ENCODE measurements at places on chromosomes 16 and 17.

DNA sequence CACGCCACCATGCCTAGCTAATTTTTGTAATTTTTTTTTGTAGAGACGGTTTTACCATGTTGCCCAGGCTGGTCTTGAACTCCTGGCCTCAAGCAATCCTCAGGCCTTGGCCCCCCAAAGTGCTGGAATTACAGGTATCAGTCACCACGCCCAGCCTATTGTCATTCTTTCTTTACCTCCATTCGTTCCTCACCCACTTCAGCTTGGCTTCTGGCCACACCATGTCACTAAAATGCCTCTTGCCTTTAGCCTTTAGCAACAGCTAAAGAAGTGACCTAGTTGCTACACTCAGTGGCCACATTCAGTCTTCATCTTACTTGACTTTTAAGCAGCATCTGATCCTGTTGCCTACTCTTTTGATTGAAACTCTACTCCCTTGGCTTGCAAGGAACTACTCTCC, 3.6 kb upstream of the LRRC75A start:
- no peak for DNase-seq

DNA sequence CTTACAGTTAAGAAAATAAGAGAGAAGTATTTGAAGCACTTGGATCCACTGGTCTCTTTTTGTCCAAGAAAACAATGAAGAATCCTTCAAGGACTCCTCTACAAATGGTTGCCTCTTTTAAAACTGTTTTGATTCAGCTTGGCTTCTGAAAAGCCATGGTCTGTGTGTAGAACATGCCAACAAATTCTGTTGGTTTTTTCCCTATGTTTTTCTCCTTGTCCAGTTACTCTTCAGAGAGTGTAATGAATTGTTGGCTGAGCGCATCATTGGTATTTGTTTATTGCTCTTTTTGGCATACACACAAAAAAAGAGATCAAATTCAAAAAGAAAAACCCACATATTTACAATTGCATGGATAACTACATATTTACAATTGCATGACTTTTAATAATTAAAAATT, at the start of gene ABCA10:
Gene ABCA10 (minus strand): TSS at position 249 of the 400 bp plus-strand sequence. CDS start 3,466 bp downstream, outside the sequence.
- no peak for DNase-seq

- no peak for DNase-seq
These were observed 3.6 kb upstream of the POLG2 start for GRCh38 chr17:64500487-64500859.

DNA sequence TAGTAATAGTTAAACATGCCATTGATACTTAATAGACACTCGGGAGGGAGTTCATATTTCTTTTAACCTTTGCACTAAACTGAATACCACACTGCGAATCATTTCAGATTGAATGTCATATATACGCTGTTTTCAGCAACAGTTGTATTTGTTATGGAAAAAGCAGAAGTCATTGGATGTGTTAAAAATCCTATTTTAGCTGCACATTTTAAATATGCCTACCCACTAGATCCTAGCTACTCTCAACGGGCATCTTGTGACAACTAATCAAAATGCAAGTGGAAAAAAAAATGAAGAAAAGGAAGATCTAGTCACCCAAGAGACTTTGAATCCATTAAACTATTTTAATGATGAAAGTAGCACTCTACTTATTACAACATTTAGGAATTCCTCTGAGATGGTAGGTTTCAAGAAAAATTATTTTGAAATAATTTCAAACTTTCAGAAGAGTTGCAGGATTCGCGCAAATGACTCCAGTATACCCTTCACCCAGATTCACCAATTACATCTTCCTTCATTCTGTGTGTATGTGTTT, 51.4 kb upstream of the MNT start:
- no peak for DNase-seq

GRCh38 chr17:33451221-33451620, 158.1 kb upstream of the ASIC2 start:
- DNase-seq = no peak

DNA sequence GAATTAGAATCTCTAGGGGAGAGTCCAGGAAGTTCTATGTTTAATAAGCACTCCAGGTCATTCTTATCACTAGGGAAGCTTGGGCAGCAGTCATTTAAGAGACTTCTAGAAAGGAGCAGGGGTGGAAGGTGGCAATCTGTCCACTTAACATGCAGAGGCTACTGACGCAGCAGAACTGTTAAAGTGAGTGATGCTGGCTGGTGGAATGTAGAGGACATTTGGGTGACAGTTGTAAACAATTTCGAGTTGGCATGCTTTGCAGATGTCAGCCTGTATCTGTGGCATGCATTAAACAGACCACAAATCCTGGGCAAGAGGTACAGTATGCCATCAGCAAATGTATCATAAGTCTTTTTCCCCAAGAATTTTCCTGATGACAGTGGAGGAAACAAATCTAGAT, 40.5 kb upstream of the HS3ST3A1 start:
- DNase-seq = no peak

- DNase-seq = no peak
These were observed 11.5 kb downstream of the NARF start for GRCh38 chr17:82470065-82470464.

DNA sequence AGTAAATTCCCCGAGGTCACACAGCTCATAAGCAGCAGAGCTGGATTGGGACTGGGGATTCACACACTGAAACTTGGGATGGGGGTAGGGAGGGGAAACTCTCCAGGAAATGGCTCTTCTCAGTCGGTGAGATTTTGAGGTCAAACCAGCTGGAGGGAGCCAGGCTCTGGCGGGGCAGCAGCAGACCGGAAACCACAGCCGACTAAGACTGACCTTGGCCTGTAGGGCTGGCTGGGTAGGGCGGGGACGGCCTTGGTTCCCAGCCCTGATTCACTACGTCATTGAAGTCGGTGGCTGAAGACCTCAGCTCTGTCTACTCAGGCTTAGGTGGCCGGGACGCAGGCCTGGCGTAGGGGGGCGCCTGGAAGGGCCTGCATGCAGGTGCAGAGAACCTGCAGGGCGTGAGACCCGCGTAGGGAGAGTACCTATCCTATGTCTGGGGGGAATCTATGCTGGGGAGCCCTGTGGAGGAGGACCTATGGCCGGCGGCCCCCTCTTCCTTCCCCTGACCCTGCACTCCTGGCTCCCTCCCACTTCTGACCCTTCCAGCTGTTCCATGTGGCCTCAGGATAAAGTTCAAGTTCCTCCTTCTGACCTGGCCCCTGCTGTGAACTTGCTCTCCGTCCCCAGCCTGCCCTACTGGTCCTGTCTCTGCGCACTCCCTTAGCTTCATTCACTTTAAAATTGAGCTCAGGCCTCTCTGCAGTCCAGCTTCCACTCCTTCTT, 11.9 kb upstream of the SLC4A1 start:
- DNase-seq = no peak

- no peak for DNase-seq
These were observed 64.6 kb downstream of the MAP2K4 start for GRCh38 chr17:12085076-12085949.

- no peak for DNase-seq
These were observed 63.1 kb downstream of the MYO18A start for GRCh38 chr17:29116804-29117753.

GRCh38 chr17:1126801-1127550, 52.8 kb downstream of the ABR start:
- DNase-seq = no peak

DNA sequence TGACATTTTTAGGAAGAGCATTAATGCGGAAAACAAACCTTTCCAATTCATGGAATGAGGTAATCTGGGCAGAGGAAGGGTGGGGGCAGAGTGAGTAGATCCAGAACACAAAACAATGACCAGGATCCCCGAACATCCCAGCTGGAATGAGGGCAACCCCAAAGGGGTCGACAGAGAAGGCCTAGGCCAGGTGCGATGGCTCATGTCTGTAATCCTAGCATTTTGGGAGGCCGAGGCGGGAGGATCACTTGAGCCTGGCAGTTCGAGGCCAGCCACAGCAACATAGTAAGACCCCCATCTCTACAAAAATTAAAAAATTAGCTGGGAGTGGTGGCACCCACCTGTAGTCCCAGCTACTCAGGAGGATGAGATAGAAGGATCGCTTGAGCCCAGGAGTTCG, 64.7 kb downstream of the ZFHX3 start:
- DNase-seq = no peak

DNA sequence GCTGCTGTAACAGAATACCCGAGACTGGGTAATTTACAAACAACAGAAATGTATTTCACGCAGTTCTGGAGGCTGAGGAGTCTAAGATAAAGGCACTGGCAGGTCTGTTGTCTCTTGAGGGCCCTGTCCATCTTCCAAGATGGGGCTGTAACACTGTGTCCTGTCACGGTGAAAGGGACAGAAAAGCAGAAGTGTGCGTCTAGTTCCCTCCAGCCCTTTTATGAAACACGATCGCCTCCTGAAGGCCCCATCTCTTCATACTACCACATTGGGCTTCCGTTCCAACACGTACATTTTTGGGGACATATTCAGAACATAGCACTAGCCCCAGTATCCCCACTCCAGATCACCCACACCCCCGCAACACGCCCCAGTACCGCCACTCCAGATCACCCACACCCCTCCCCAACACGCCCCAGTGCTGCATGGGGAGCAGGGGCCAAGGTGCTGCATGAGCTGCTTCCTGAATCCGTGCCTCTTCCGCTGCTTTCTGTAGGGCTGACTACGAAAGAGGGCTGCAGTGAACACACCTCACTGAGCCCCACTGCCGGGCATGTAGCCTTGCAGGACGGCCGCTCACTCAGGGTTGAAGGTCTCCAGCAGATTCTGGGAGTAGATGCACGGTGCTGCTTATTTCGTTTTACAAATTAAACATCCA, 91.9 kb downstream of the RPTOR start:
- no peak for DNase-seq

GRCh38 chr16:56355221-56355620, 70.1 kb downstream of the AMFR start:
- DNase-seq = no peak

- no peak for DNase-seq
These were observed 37.5 kb upstream of the PHB1 start for GRCh38 chr17:49452201-49452600.

DNA sequence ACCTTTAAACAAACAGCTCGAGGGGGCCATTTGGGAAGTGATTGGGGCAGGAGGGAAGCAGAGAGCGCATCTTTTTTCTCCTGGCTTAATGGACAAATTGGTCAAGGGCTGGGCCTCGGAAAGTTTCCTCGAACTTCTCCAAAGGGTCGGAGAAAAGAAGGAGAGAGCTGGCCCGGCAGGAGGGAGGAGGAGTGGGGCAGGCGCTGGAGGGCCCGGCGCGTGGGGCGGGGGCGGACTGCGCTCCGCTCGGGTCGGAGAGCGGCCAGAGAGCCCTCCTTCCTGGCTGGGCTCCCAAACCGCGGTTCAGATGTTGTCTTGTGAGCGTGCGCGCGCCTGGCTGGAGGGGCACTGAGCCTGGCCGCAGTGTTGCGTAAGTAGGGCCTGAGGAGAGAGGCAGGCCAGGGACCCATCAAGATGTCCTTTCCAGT, 1.2 kb downstream of the MMP2 start:
- no peak for DNase-seq

DNA sequence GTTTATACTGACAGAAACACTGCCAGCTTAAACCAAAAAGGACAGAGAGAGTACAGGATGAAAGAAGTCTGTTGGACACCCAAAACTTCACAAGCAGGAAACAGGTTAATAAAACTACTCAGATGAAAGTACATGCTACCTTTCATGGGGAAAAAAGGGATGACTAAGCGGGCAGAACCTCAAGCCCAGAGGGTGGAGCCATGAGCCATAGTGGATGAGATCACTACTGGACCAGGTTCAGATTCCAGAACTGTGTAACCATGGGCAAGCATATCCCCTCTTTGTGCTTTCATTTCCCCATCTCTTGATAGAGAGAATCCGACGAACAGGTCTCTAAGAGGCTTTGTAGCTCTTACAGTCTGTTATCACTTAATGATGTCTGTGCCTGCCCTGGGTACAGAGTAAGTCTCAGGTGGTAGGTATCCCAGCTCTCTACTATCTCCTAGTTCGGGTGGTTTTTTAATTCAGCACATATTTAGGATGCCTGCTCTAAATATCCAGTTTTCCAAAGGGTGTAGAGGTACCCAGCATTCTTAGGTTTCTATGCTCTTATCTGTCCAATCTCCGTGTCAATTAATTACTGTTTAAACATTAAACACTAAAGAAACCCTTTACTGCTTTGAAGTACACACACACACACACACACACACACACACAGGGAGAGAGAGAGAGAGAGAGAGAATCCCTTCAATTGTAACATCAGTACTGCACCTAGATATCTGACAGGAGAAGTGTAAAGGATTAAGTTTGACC, 206.7 kb downstream of the ZNF423 start:
- DNase-seq = no peak

DNA sequence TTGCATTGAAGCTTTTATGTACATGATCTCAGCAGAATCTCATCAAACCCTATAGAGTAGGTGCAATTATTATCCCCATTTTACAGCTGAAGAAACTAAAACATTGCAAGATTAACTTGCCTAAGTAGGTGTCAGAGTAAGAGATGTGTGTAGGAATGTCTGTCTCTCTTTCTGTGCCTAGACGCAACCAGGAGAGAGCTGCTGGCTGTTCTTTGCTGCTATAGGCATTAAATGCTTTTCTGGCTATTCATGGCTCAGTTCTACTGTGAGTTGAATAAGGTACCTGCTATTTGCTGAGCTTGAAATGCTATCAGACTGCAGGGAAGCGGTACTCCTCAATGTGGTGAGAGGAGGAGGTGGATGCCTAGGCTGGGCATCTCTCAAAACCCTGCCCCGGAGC, 17.0 kb downstream of the IRX5 start:
- DNase-seq = no peak

DNA sequence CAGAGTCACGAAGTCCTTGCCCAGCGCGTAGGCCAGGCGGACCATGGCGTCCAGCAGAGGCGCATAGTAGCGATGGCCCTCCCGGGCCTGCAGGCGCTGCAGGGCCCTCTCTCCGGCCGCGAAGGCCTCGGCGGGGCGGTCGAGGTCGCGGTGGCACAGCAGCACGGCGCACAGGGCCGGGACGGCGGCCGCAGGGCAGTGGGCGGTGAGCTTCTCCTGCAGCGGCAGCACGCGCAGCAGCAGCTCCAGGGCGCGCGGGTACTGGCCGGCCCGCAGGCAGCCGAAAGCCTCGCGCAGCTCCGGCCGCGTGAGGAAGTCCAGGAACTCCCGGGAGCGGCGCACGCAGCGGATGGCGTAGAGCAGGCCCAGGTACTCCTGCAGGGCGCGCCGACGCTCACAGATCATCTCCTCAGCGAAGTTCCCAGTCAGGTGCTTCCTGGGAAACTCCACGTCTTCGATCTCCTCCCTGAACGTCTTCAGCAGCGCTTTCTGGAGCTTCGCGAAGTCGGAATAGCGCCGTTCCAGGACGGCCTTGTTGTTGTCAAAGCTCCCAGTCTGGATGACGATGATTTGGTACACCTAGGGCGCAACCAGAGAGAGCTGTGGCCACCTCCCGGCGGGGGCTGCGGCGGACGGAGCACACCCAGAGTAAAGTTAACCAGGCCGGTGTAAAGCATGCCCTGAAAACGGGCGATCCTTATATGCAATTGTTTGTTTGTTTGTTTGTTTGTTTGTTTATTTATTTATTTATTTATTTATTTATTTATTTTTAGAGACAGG, 7.4 kb downstream of the SNX20 start:
- DNase-seq = no peak

Data from vagina (tissue), 2 donors.